ENCODE measurements at places on chromosomes 1 and 21.

DNA sequence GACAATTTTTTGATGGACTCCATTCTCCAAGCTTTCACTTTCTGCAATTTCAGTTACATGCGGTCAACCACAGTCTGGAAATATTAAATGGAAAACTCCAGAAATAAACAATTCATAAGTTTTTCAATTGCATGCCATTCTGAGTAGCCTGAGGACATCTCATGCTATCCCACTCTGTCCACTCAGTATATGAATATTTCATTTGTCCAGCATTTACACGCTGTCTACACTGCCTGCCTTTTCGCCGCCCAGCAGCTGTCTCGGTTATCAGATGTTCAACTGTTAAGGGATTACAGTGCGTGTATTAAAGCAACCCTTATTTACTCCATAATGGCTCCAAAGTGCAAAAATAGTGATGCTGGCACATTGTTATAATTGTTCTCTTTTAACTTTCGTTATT lies 116.3 kb downstream of the ADSS2 start:
- no peak for DNase-seq

DNA sequence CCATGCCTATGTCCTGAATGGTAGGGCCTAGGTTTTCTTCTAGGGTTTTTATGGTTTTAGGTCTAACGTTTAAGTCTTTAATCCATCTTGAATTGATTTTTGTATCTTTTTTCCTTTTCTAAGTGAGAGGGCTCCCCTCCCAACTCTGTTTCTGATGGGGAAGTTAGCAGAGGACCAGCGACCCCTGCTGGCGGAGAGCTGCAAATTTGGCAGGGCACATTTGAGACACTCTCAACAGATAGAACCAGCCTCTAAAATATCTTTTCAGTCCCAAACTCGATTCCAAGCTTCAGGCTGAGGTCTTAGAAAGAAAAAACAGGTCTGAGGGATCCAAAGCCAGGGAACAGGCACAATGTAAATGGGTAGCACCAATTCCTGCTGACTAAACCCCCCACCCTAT lies 32.5 kb downstream of the LRRC3 start:
- no peak for DNase-seq

- DNase-seq: no peak
Observed at GRCh38 chr21:37407719-37408420, 41.3 kb downstream of the DYRK1A start.

DNA sequence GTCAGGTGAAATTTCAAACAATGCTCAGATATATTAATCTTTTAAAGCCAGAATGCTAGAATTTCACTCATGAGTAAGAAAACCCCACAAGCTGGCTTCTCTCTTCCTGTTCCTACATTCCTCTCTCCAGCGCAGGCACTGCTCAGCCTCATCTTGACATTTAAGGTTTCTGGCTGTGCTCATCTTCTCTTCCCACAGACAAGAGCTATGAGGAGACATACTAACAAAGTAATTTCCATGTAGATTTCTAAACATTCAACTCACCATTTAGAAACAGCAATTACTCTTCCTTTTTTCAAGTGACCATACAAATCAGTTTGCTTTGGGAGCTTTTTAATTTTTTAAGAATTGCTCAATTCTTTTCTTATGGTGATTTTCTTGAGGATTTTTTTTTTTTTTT lies 7.8 kb upstream of the LRRC8D start:
- no peak for DNase-seq

- DNase-seq: peak; percentile 80
Observed at GRCh38 chr1:21034725-21035628, 141.7 kb downstream of the EIF4G3 start.

DNA sequence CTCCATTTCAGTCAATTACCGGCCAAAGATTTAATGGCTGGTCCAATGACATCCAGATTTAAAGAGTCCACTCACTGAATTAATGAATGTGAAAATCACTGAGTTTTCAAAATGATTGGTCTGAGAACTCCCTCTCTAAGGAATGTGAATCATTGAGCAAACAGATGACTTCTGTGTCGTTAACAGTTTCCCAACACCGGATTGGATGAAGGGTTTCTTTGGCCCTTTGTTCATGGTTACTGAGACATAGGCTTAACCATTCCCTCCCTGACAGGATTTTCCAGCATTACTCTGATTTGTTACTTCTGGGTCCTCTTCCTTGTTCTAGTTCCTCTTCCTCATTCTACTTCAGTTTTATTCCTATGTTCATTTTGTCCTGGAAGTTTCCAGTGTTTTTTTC lies 1.5 kb upstream of the CLDN17 start:
- no peak for DNase-seq

DNA sequence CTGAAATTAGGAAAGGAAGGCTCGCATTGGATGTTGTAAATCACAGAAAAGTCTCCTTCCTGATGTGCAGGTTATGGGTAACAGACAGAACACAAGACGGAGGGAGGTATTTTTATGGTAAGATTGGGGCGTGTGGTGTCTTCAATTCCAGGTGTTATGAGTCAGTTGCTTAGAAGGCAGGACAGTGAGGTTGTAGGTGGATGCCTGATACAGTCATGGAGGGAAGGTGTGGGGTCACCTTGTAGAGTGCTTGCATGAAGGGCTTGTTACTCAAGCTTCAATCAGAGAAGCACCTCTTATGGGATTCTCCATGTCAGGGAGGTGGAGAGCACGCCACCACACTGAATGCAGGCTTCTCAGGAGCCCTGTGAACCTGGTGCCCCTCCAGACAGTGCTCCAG lies 63.1 kb downstream of the C1orf21 start:
- DNase-seq: no peak

GRCh38 chr21:44461464-44462001 lies 6.2 kb downstream of the LRRC3 start:
- DNase-seq: no peak

DNA sequence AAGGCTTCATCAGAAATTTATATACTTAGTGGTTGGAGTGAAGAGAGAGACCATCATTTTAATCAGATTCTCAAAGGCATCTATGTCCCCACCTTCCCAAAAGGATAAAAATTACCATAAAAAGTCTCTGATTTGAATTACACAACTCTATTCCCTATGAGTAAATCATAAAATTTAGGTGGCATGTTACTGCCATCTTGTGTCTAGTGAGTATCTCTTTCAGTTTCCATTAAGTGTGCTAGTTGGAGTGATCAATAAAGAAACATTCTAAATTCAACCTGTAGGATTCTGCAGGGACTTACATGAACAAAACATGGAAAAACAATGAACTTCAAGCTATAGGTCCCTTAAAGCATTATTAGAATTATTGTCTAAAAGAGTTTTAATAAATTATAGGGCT lies 655.4 kb downstream of the LTN1 start:
- DNase-seq: no peak

DNA sequence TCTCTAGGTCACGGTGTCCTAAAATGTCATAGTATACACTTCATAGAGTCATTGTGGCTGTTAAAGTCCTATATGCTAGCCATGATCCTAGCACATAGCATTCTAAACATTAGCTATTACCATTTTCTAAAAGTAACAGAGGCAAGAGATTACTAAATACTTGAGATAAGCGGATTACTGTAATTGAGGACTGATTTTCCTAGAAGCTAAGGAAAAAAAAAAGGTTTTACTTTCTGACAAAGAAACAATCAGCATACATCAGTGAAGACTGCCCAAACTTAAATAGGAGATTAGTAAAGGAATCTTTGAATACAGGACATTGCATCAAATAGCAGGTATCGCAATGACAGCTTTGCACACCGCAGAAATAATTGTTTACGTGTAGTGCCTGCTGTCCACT lies 91.3 kb upstream of the HNRNPU start:
- DNase-seq: no peak

DNA sequence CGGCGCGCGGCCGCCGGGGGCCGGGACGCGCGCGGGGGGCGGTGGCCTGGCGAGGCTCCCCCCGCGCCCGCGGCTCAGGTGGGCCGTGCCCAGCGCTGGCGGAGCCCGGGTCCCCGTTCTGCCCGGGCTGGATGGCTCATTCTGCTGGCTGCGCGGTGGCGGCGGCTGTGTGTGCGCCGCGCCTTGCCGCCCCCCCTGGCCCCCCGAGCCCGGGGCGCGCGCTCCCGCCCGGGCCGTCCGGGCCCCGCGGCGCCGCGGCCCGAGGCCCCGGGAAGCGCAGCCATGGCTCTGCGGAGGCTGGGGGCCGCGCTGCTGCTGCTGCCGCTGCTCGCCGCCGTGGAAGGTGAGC lies at the start of gene EPHB2:
Gene EPHB2 (plus strand): TSS at position 139 of the 349 bp plus-strand sequence. CDS start 144 bp downstream, at position 283.
- no peak for DNase-seq

- no peak for DNase-seq
Observed at GRCh38 chr1:60596791-60597750, 485.3 kb upstream of the NFIA start.

- DNase-seq: no peak
Observed at GRCh38 chr1:67281244-67281643, 26.4 kb upstream of the IL12RB2 start.

- peak; percentile 81 for DNase-seq
Observed at GRCh38 chr1:203440771-203441170, 34.8 kb upstream of the PRELP start.

DNA sequence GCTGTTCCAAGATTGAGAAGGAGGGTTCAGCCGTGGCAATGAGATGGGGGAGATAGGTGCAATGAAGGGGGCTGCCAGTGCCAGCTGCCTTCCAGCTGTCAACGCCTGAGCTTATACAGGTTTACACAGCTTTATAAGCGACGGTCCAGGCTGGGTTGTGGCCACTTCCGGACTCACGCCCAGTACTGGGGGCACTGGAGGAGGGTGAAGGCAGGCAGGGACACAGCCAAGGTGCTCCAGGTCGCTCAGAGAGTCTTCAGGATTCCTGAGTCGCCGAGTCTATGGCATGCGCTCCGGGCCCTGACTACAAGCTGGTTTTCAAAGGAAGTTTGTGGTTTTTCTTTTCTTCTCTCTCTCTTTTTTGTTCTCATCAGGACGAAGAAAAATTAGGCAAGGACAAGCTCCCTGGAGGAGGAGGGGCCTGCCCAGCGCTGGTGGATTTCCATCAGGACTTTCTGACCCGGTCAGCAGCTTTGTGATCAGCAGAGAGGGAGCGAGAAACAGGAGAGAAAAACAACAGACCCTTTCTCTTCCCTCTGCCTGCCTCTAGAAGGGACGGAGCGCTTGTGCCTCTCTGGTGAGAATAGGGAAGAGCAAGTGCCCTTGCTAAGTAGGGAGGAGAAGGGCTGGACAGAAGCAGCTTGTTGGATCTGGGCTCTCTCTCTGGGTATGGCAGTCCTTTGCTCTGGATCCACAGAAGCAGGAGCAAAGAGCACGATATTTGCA lies at the start of gene MINDY1:
Gene MINDY1 (minus strand): TSS at position 576 of the 726 bp plus-strand sequence. CDS start 4,285 bp downstream, outside the sequence.
- peak; percentile 89 for DNase-seq

- no peak for DNase-seq
Observed at GRCh38 chr1:99270646-99271045, 6.4 kb downstream of the PLPPR4 start.

- DNase-seq: no peak
Observed at GRCh38 chr1:230544758-230545157, 97.5 kb upstream of the COG2 start.

Measured in cardiac septum (tissue), 1 donor.